ENCODE measurements at places on chromosomes 3 and 15. TPM values are rescaled to one million over a fixed set of nuclear protein-coding genes. Genes with fewer than 3 reads are reported as not detected.

DNA sequence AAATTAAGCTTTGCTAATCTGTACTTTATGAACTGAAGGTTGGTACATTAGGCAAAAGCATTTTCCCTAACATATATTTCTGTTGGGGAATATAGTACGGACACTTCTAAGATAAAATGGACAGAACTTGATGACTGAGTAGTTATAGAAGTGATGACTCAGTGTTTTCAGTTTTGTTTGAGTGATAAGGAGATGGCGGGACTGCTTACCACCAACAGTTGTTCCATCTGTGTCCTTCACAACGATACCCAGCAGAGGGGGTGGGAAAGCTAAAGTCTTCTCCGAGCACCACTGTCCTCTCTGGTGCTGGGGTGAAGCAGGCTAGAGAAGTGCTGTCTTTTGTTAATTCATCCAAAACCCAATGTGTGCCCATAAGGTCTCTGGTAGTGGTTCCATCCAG lies 195.8 kb downstream of the CD47 start:
- DNase-seq = no peak

GRCh38 chr3:127143172-127143571 lies 49.8 kb upstream of the PRR23E start:
- DNase-seq = no peak

The SEMA6D gene
- 102 TPM for total RNA-seq

DNA sequence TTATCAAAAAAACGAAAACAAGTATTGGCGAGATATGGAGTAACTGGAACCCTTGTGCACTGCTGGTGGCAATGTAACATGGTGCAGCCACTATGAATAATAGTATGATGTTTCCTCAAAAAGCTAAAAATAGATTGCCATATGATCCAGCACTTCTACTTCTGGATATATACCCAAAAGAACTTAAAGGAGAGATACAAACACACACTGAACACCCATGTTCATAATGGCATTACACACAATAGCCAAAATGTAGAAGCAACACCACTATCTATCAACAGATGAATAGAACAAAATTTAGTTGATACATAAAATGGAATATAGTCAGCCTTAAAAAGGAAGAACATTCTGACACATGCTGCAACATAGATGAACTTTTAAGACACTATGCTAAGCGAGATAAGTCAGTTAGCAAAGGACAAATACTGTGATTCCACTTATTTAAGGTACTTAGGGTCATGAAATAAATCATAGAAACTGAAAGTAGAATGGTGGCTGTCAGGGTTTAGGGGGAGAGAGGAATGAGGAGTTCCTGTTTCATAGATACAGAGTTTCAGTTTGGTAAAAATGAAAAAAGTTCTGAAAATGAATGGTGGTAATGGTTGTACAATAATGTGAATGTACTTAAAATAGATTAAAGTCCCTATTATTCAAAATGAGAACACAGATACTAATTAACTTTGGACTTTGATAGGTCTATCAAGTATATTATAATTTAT lies 59.4 kb upstream of the IMPG2 start:
- DNase-seq = no peak

- peak; percentile 14 for DNase-seq
These were observed 98.3 kb upstream of the VGLL3 start for GRCh38 chr3:87088993-87089841.

DNA sequence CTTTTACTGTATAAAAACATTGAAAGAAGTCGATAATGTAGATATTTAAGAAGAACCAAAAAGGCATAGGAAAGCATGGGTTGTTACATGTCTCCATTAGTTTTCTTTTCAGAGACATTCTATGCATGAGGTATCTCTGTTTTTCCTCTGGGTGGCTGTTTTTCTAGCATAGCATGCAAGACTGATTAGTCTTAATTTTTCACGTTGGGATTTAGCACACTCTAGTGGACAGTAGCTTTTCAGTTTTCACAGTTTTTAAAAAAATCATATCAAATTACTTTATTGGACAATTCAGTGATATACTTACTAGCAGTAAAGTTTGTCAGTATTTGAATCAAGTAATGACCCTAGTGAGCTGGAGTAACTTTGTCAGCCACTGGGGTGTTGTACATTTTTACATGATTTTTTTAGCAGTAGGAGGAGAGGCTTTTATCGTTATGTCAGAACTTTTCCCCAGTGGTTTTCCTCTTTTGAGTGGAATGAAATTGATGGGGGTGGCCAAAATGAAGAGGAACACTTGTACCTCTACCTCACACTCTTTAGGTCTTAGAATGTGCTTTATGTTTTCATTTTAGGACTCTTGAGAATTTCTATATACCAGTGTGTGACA lies 57.2 kb downstream of the SEC22A start:
- peak; percentile 19 for DNase-seq

GRCh38 chr15:48425051-48425450 lies 93.8 kb downstream of the DUT start:
- no peak for DNase-seq

- DNase-seq = no peak
These were observed 96.9 kb downstream of the VPS8 start for GRCh38 chr3:184908859-184909258.

The CFAP20DC gene
- total RNA-seq = 3.6 TPM

- no peak for DNase-seq
These were observed 103.8 kb upstream of the UBE2E1 start for GRCh38 chr3:23701716-23702597.

The PPP1R14D gene
- not detected for total RNA-seq

- no peak for DNase-seq
These were observed 99.2 kb upstream of the MEIS2 start for GRCh38 chr15:37199545-37199944.

DNA sequence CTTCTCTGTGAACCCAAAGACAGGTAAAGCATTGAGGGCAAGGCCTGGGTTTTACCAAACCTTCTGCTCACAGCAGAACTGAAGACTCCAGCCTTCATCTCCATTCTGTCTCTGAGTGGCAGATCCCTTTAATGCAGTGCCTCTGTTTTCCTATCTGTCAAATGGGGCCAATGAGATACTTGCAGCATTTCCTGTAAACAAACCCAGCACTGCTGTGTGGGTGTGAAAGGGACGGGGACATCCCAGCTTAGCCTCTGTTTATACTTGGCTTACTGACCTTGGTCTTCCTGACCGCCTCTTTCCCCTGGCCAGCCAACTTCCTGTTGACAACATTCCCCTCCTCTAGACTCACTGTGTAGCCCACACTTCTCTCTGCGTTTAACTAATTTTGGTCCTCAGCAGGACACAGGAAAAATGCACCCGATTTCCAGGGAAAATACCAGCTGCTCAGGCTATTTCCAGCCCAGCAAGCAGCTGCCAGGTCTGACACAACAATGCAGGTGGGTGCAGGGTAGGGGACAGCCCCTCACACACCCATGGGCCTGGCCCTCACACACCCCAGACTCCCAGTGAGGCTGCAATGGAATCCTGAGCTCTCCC lies 105.9 kb upstream of the HERC1 start:
- no peak for DNase-seq

DNA sequence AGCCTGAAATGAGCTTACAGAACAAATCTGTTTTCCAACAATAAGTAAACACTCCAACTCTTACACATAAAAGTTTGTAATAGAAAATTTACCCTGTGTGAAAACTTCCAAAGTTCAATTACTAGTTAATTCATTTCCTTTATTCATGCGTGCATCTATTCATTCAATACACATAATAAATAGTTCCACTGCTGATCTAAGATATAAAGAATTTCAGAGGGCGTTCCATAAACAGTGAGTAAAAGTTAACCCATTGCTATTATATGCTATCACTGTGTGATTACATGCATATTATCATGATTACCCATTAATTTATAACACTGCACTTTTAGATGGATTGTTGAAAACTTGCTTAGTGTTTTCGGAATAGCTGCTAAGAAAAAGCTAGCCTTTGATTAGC lies 36.2 kb upstream of the CFAP20DC start:
- DNase-seq = no peak

The PLAAT1 gene
- total RNA-seq = 6.1 TPM

- DNase-seq = no peak
These were observed 337.1 kb downstream of the IL20RB start for GRCh38 chr3:137294839-137295238.

DNA sequence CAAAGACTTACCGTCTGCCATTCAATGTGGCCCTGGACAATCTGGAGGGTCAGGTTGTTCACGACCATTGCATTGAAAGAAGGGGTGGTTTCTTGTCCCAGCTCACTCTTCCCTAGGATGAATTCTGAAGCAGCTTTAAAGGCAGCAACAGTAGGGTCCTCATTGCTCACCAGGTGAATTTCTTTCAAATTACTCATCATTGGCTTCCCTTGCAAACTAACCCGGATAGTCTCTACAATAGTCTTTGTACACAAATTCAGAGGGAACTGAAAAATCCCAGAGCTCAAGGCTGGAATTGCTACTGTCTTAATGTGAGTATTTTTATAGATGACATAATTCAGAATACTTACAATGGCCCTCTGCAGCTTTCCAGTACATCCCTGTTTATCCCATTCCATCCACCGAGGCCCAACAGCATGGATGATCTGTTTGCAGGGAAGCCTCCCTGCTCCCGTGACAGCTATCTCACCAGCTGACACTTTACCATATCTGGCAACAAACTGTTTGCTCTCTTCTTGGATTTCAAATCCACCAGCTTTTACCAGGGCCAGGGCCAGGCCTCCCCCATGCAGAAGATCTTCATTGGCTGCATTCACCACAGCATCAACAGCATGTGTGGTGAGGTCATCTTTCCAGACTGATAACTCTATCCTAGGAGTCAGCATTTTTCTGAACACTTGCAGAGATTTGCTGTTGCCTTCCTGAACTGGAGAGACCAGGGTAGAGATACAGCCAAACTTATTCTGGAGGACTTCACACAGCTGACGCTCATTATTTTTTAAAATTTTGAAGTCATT lies 8.6 kb downstream of the PARP9 start:
- DNase-seq = no peak

GRCh38 chr3:111080413-111080812 lies 8.8 kb downstream of the NECTIN3 start:
- DNase-seq = no peak

The CHAC1 gene
- 2.1 TPM for total RNA-seq

Data from cerebellum (tissue), 4 donors.